A549 treated with AZD2906 at 1 μM for 4 hours (cell line): ENCODE measurements at places on chromosomes 2 and 18. TPM values are rescaled to one million over a fixed set of nuclear protein-coding genes. Genes with fewer than 3 reads are reported as not detected.

LAMA1 gene
- 0.06 to 0.16 TPM (median 0.09 TPM) in 5 replicates for total RNA-seq

ANKMY1 gene
- 8.5 to 10.6 TPM (median 9.9 TPM) in 5 replicates for total RNA-seq

ZAP70 gene
- total RNA-seq: 0.02 to 0.18 TPM (median 0.04 TPM) in 4 of 5 replicates, not detected in the other

TEX51 gene
- not detected in 5 replicates for total RNA-seq

GRHL1 gene
- total RNA-seq: 0.93 to 1.3 TPM (median 1.1 TPM) in 5 replicates

STPG4 gene
- 0.03 to 0.07 TPM in 2 of 5 replicates, not detected in the others for total RNA-seq

GPBAR1 gene
- total RNA-seq: 0.24 to 0.54 TPM (median 0.40 TPM) in 5 replicates

IAH1 gene
- total RNA-seq: 82.8 to 109 TPM (median 104 TPM) in 5 replicates

HOXD8 gene
- 5.0 to 6.2 TPM (median 5.3 TPM) in 5 replicates for total RNA-seq

ATF2 gene
- 14.8 to 21.3 TPM (median 18.0 TPM) in 5 replicates for total RNA-seq

FEV gene
- total RNA-seq: not detected in 5 replicates

CCL20 gene
- 3.5 to 6.9 TPM (median 5.9 TPM) in 5 replicates for total RNA-seq

TXNDC2 gene
- 0.06 to 0.41 TPM (median 0.08 TPM) in 5 replicates for total RNA-seq

KLHL41 gene
- total RNA-seq: 0.14 to 0.24 TPM (median 0.19 TPM) in 5 replicates

ZC3H8 gene
- 10.9 to 13.4 TPM (median 11.5 TPM) in 5 replicates for total RNA-seq

GNLY gene
- 0.20 to 0.45 TPM (median 0.35 TPM) in 4 of 5 replicates, not detected in the other for total RNA-seq

POU3F3 gene
- total RNA-seq: 0.02 TPM in 2 of 5 replicates, not detected in the others

CEBPZOS gene
- 36.4 to 39.5 TPM (median 37.4 TPM) in 5 replicates for total RNA-seq

RAPGEF4 gene
- 0.16 to 0.35 TPM (median 0.18 TPM) in 5 replicates for total RNA-seq

HOXD13 gene
- 0.07 to 0.27 TPM (median 0.18 TPM) in 5 replicates for total RNA-seq

RDH14 gene
- 34.5 to 40.4 TPM (median 39.3 TPM) in 5 replicates for total RNA-seq

CHRNG gene
- not detected in 5 replicates for total RNA-seq

PNPT1 gene
- 25.5 to 61.6 TPM (median 27.8 TPM) in 5 replicates for total RNA-seq

CYP27C1 gene
- 3.0 to 3.9 TPM (median 3.5 TPM) in 5 replicates for total RNA-seq

VAMP8 gene
- 14.8 to 19.3 TPM (median 16.2 TPM) in 5 replicates for total RNA-seq

FIGN gene
- 1.7 to 2.3 TPM (median 2.1 TPM) in 5 replicates for total RNA-seq

CNDP1 gene
- total RNA-seq: 0.08 TPM in 1 of 5 replicates, not detected in the others

TMEM163 gene
- total RNA-seq: 0.09 to 0.17 TPM (median 0.10 TPM) in 5 replicates

CCDC74B gene
- 4.2 to 6.8 TPM (median 6.2 TPM) in 5 replicates for total RNA-seq

SLC4A5 gene
- total RNA-seq: 0.15 to 0.47 TPM (median 0.24 TPM) in 5 replicates

IER3IP1 gene
- total RNA-seq: 16.3 to 33.6 TPM (median 18.2 TPM) in 5 replicates

NOL4 gene
- total RNA-seq: not detected in 5 replicates

LCLAT1 gene
- total RNA-seq: 12.6 to 21.3 TPM (median 15.3 TPM) in 5 replicates
